ENCODE measurements at places on chromosomes 1 and 21.

GRCh38 chr21:41241341-41241740 lies 73.4 kb downstream of the BACE2 start:
- no peak for DNase-seq

GRCh38 chr1:10308001-10308400 lies 90.9 kb upstream of the PGD start:
- no peak for DNase-seq

DNA sequence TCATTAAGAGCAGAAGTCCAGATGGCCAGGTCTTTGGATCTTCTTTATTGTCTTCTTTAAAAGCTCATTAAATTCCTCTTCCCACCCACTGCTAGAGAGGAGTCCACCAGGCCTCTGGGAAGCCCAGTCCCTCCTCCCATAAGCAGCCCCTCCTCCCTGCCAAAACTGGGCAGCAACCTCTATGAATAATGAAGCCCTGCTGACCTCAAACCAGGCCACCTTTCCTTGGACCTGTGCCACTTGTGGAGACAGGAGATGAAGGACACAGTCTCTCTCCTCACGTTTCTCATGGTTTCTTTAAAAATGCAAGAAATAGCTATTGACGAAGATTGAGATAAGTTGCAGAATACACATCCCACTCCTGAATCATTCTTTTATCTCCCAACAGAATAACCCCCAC lies 112.8 kb downstream of the EDEM3 start:
- DNase-seq = no peak

- DNase-seq = no peak
Measured at GRCh38 chr1:112998592-112999235, 42.7 kb upstream of the SLC16A1 start.

GRCh38 chr21:25330266-25330665 lies 277.0 kb downstream of the MRPL39 start:
- no peak for DNase-seq

GRCh38 chr1:214364786-214365295 lies 83.9 kb downstream of the SMYD2 start:
- DNase-seq = no peak

GRCh38 chr21:40882192-40882915 lies 35.4 kb upstream of the DSCAM start:
- DNase-seq = no peak

GRCh38 chr1:245718951-245719350 lies 564.2 kb downstream of the KIF26B start:
- DNase-seq = no peak

- no peak for DNase-seq
Measured at GRCh38 chr1:180851995-180852887, 60.5 kb upstream of the KIAA1614 start.

DNA sequence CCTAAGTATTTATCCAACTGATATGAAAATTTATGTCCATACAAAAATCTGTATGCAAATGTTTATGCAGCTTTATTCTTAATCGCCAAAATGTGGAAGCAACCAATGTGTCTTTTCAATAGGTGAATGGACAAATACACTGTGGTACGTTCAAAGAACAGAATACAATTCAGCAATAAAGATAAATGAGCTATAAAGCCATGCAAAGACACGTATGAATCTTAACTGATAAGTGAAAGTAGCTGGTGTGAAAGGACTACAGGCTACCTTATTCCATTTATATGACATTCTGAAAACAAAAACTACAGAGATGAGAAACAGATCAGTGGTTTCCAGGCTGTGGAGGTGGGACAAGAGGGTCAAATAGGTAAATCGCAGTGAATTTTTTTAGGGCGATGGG lies 419.6 kb upstream of the B3GALT2 start:
- DNase-seq = no peak

All from stimulated activated CD8-positive, alpha-beta memory T cell treated with anti-CD3 and anti-CD28 coated beads, Interleukin-7, amount 100 ng/mL, for 48 hours (primary cell).